ENCODE measurements at places on chromosomes 6 and 20.
A peak's percentile ranks its signal among the peaks of the same experiment; 100 is the strongest.

DNA sequence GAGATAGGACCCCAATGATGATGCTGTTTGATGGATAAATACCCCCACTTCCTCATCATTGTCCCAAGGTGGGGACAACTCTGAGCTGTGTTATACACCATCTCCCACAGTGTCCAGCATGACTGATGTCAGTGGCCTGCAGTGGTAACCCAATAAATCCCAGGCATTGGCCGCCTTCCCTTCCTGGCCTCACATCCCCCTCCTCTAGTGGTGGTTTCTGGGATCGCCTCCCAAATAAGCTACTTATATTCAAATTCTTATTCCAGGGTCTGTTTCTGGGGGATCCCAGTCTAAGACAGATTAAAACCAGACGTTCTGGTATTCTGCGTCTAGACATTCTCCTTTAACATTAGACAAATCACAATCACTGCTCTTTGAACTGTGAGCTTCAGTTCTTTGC, 90.6 kb downstream of the SCP2D1 start:
- no peak for DNase-seq

DNA sequence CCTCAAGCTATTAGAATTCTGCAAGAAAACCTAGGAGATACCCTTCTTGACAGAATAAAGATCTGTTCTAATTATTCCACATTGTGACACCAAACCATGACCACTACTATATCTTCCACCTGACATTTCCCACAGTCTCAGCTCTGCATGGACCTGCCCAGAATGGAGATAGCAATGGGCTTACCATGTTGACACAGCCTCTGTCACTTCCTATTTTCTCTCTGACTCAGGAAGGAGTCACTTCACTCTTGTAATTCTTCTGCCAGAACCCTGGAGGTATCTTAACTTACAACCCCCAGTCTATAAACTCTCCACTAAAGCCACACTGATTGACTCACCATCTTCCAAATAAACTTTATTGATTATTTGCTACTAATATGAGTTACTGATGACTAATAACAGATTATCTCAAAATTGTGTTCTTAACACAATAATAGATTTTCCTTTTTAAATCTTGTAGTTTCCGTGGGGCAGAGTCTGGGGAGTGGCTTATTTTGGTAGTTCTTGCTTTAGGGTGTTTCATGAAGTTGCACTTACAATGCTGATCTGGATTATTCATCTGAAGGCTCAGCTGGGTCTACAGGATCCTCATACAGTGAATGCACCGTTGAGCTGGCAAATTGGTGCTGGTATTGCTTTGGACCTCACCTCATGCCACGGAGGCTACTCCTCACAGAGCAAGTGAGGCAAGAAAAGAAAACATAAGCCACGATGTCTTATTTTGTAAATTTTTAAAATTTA, 869.9 kb downstream of the KIF16B start:
- no peak for DNase-seq

- no peak for DNase-seq
Observed at GRCh38 chr20:53942472-53942816, 128.0 kb downstream of the BCAS1 start.

DNA sequence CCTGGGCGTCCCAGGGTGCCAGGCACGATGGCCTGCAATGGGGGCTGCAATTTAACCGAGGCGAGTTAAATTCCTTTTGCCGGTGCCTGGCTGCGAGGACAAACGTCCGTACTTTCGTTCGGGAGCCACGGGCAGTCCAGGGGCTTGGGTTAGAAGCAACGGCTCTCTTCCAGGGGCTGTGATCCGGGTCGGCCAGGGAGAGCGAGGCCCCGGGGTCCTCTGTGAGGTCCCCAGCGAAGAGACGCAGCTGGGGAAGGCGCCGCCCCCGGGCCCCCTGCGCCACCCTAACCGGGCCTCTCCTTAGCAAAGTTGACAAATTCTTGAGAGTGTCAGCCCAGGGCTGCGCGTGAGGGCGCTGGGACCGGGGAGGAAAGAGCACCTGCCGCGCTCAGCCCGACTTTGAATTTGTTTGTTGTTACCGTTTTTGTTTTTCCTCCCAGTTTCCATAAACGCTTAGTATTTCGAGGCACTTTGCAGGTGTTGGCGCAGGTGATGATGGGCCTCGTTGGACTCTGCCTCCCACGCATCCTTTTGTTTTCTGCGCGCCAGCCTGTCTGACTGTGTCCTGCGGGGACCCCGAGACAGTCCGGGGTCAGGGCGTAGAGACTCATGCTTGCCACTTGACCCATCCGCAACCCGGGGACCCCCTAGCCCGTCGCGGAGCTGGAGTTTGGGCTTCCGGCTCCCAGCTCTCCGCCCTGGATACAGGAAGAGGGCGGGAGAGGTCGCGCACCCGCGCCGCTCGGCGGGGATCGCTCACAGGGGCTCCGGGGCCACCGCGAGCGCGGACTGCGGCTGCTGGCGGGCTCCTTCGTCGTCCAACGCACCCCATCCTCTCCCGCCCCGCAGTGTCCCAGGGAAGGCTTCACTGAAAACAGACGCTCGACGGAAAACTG, 5.8 kb downstream of the OLIG3 start:
- no peak for DNase-seq

- DNase-seq: no peak
Observed at GRCh38 chr6:30035784-30036183, 25.3 kb upstream of the POLR1H start.

DNA sequence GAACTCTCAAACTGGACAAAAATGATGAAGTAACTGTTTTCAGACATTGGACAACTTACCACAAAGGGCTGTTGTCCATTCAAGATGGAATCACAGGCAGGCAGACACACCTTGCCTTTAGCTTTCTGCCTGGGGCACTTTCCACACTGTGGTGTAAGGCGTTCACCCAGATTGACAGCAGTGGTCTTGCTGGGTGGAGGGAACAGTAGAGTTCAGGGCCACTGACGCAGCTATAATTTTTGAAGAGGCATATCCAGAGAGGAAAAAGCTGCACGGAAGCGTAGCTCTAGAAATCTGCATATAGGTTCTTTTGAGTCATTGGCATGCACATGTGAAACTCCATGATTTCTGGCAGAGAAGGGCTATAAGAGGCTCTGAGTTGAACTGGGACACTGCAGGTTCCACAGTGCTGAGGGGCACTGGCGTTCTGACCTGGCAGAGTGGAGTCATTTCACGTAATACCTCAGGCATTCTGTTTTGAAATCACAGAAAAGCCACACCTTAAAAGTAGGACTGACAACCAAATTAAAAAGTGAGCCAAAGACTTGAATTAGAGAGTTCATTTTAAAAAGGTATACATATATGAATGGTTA, 105.0 kb upstream of the EDN1 start:
- no peak for DNase-seq

DNA sequence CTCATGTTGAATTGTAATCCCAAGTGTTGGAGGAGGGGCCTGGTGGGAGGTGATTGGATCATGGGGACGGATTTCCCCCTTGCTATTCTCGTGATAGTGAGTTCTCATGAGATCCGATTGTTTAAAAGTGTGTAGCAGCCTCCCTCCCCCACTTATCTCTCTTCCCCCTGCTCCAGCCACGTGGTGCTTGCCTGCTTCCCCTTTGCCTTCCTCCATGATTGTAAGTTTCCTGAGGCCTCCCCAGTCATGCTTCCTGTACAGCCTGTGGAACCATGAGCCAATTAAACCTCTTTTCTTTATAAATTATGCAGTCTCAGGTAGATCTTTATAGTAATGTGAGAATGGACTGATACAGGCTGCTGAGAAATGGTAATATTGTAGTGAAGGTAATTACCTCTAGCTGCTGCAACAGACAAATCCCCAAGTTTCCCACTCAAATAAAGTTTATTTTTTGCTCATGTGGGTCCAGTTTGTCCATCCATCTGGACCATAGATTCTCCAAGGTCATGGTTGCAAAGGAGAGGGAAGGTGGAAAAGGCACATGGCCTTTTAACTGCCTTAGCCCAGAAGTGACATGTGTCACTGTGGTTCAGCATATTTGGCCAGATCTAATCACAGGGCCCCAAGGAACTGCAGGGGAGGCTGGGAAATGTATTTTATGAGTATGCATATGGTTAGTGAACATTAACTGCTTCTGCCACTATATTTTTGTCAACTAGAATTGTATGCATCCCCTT, 89.2 kb downstream of the TRMT11 start:
- DNase-seq: no peak

DNA sequence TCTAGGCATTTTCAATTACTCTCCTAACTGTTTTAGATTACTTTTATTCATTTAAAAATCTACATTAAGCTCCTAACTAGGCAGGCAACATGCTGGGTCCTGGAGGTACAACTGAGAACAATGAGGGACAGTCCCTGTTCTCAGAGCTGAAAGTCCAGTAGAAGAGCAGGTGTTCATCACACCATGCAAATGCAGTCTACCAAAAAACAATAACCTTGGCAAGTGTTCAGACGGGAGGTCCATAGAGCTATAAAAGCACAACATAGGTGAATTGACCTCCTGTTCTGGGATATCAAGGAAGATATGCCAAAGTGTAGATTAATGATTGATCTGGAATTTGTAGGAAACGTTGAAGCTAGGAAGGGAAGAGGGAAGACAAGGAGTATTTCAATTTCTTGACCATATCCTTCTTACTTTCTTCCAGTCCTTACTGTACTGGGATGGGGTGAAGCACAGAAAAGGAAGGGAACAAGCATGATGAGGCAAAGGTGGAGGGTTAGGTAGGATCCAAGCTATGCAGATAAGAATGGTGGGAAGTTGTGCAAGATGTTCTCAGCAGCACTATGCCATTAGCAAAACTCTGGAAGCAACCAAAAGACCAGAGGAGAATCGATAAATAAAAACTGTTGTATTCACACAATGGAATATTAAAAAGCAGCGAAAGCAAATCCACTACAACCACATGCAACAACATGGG, 485.7 kb upstream of the JARID2 start:
- DNase-seq: no peak

- no peak for DNase-seq
Observed at GRCh38 chr6:134090591-134090990, 38.2 kb upstream of the SLC2A12 start.

DNA sequence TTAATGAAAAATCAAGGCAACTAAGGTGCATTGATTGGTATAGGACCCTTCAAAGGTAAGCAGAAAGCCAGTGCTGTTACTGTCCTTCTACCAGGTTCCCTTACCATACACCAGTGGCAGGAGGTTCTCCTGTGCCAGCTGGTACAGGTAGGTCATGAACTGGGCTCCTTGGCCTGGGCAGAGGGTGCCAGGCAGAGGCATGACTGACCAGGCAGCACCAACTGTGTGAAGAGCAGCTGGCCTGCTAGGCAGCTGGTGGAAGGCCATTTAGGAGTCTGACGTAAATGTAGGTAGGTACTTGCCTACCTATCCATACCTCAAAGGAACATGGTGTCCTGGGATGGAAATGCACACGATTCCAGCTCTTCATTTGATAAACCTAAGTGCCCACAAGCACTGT, 23.3 kb downstream of the PCNA start:
- DNase-seq: no peak

DNA sequence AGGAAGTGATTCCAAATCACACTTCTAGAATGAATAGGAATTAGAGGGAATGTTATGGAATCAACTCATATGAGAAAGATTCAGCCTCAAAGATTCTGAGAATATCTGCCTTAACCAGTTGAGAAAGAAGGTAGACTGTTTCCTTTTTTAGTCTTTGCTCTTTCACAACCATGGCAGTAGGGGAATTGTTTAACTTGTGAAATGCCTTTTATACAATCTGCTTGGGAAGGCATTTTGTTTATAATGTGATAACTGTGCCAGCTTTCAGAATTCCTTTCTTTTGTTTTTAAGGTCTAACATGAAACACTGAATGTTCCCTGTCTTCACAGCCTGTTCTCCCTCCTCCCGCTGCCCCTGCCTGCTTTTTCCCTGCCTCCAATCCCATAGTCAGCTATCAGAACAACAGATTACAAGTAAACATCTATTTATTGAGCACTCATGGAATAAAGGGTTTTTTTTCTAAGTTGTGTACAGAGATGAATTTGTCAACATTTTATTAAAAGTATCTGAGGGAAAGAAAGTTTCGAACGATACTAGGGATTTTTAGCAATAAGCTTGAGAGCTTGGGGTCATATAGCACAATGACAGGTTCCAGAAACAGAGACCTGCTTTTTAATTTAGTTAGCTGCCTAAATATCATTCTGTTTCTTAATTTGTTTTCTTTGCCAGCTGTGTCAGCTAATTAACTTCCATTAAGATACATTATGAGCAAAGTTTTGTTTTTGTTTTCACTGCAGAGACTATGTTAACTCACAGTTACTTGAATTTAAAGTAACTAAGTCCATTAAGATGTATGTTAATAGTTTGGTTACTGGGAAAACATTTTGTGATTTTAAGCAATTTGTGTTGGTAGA, 28.3 kb upstream of the FBXO30 start:
- no peak for DNase-seq

DNA sequence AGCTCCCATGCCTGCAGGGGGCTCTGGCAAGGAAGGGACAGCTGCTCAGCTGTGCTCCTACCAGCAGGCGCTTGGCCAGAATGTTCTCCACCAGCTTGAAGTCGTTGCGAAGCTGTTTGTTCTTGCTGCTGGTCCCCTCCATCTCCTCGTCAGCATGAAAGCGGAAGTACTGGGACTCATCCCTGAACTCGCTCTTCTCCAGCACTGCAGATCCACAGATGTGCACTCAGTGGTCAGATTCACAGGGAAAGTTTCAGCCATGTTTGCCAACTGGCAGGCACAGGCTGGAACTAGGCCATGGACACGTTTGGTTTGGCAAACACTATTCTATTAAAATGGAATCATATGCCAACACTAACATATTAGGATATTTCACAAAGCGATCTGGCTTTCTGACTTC, 167.9 kb downstream of the PREX1 start:
- DNase-seq: no peak

GRCh38 chr20:47674686-47675085, 110.6 kb downstream of the SULF2 start:
- no peak for DNase-seq

DNA sequence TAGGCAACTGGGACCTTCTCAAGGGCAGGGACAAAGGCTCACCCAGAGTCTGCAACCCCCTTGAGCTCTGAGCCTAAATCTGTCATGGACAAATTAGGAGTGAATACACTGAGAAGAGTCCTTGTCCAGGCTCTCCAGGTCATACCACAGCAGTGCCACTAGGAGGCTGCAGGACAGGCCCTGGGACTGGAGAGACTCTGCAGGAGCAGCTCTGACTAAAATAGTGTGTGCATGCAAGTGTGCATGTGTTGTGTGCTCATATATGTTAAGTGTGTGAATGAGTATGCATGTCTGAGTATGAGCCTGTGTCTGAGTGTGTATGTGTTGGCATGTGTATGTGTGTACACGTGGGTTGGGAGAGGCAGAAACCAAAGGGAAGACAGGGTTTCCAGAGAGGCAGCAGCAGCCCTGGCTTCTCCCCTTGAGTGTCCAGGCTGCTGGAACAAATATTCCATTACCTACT, 27.1 kb downstream of the MRPL14 start:
- DNase-seq: no peak

DNA sequence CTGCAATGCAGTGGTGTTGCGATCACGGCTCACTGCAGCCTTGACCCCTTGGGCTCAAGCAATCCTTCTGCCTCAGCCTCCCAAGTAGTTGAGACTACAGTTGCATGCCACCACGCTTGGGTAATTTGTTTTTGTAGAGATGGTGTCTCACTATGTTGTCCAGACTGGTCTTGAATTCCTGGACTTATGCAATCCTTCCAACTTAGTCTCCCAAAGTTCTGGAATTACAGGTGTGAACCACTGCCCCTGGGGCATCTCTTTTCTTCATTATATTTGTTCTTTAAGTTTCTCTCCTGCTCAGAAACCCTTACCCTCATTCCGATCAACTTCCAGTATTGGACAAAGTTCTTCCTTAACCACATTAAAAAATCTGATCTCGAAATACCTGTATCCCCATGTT, 44.7 kb upstream of the DEK start:
- DNase-seq: no peak

GRCh38 chr6:137389150-137389704, 105.0 kb downstream of the OLIG3 start:
- DNase-seq: peak; percentile 26
